Sciatic nerve (tissue), 2 donors: ENCODE measurements at places on chromosomes 3 and 15. TPM values are rescaled to one million over a fixed set of nuclear protein-coding genes. Genes with fewer than 3 reads are reported as not detected.
A peak's percentile ranks its signal among the peaks of the same experiment; 100 is the strongest.

DNA sequence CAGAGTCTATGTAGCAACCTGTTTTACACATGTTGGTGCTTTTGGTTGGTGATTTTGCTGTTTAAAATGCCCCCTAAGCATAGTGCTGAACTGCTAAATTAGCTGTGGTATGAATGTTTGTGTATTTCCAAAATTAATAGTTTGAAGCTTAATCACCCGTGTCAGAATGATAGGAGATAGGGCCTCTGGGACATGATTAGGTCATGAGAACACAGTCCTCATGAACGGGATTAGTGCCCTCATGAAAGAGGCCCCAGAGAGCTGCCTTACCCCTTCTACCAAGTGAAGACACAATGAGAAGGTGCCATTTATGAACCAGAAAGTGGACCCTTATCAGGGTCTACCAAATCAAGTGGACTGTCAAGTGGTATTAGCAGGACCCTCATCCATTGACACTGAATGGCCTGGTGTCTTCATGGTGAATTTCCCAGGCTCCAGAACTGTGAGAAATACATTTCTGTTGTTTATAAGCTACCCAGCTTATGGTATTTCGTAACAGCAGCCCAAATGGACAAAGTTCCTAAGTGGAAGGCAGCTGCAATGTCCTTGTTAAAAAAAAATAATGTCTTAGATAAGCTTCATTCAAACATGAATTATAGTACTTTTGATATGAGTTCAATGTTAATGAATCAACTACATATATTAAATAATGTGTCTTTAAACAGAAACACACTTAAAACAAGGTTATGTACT, 37.7 kb upstream of the FRMD4B start:
- DNase-seq: no peak

- DNase-seq: no peak
These were observed 84.2 kb downstream of the LRRC49 start for GRCh38 chr15:70976851-70977250.

- no peak for DNase-seq
These were observed 84.6 kb upstream of the DCBLD2 start for GRCh38 chr3:98986073-98986472.

DNA sequence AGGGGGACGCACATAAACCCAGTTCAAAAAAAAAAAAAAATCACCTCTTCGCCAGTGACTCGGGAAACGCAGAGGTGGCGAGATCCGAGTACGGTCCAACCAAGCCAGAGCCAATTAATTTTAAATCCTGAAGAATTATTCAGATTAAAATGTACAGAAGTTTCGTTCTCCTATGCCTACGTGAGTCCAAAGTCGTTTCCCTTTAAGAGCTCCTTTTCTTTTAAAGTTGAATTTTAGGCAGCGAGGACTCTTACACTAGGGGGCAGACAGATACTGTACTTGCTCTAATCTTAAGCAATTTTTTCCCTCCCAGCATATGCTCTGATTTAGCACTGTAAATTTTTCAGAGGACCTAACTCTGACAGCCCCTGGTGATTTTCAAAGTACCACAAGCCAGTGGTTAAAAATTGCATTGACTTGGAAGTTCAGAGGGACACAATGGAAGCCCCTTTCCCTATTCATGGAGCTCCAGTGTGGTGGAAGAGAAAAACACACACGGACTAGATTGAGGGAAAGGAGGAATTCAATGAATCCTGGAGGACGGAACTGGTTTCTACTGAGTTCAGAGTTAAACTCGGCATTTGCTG, 3.3 kb upstream of the NR2F2 start:
- no peak for DNase-seq

GRCh38 chr15:62880278-62880677, 162.3 kb upstream of the TPM1 start:
- DNase-seq: no peak

GRCh38 chr3:97910931-97911351, 61.3 kb downstream of the RIOX2 start:
- no peak for DNase-seq

- no peak for DNase-seq
These were observed 1.6 kb downstream of the LNP1 start for GRCh38 chr3:100402891-100403290.

DNA sequence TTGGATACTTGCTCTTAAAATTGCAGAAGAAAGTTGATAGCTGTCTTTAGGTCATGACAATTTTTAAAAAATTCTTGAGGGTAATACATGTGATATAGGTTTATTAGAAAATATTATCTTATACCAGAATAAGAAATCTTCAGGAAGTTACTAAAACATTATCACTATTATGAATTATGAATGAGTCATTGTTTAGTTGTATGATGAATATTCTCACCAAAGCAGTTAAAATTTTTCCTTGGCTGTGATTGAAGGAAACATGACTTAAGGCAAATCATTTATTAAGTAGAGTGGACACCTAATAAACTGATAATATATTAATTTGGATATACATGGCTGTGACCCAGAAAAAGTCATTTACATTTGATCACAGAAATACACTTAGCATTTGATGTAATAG, 30.1 kb downstream of the APPL1 start:
- DNase-seq: no peak

- peak; percentile 77 for DNase-seq
These were observed 598 bp upstream of the SFMBT1 start for GRCh38 chr3:53046171-53047170.

DNA sequence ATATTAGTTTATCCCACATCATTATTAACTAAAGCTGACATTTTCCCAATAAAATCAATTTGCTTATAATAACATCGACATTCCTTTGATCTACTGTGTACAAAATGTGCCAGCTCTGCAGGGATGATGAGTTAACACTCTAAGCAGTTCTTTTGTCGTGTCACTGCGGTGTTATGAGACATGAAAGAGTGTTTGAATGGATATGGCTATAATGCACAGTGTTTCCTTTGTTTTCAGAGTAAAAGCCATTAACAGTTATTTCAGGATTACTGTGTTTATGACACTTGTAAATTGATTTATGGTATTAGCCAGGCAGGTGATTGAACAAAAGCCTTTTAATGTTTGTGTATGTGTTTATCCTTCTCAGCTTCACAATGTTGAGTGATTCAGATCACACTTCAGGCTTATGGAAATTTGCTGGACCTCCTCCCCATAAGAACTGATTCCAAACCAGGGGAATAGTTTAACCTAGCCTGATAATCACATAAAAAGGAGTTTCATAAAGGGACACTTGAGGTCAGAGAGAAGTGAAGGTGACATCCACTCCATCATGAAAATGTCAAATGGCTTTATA, 115.7 kb downstream of the CHL1 start:
- DNase-seq: no peak

DNA sequence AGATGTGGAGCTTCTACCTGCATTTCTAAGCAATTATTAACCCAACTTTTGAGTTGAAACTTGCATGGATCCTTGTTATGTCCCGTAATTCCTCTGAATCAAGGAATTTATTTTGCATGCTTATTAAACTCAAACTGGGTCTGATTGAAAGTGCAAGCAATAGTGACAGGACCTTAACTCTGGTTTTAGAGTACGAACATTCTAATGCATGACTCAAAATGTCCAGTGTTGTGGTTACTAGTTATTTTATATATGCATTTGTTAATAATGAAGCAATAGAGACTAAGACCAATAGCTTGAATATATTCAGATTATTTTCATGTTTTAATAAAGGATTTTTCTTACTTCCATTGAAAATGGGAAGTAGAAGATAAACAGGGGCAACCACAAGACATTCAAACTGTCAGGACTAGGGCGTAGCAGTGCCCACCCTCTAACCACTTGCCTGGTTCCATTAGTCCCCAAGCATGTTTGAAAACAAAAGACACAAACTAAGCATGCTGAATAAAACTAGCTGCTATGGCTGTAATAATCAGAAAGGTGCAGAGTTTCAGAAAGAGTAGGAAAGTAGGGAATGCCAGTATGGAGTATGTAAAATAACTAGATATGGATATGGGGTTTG, 28.1 kb downstream of the OIP5 start:
- no peak for DNase-seq

The PP2D1 gene
- total RNA-seq: not detected

The HTR3E gene
- not detected for total RNA-seq

The ELP6 gene
- total RNA-seq: 21.0 TPM

The DTX3L gene
- total RNA-seq: 31.5 TPM

The WDR82 gene
- 71.5 TPM for total RNA-seq

The TICRR gene
- 0.22 TPM for total RNA-seq
